ENCODE measurements at places on chromosomes 5 and 9. TPM values are rescaled to one million over a fixed set of nuclear protein-coding genes. Genes with fewer than 3 reads are reported as not detected.

ACER2 gene
- 1.6 TPM for total RNA-seq

ZNF883 gene
- 7.9 TPM for total RNA-seq

ACSL6 gene
- not detected for total RNA-seq

ARL14EPL gene
- total RNA-seq = not detected

ACTBL2 gene
- not detected for total RNA-seq

DOCK2 gene
- 3.1 TPM for total RNA-seq

C9orf78 gene
- total RNA-seq = 33.6 TPM

GDNF gene
- 1.2 TPM for total RNA-seq

TLX3 gene
- total RNA-seq = not detected

OR13C4 gene
- total RNA-seq = not detected

MED22 gene
- 21.5 TPM for total RNA-seq

CCDC192 gene
- not detected for total RNA-seq

COL5A1 gene
- total RNA-seq = 294 TPM

CTXN3 gene
- not detected for total RNA-seq

C5orf58 gene
- not detected for total RNA-seq

LCN12 gene
- total RNA-seq = not detected

PCDHB5 gene
- total RNA-seq = 0.29 TPM

C6 gene
- not detected for total RNA-seq

MYMK gene
- total RNA-seq = not detected

CNTFR gene
- 0.44 TPM for total RNA-seq

PCDHA7 gene
- 0.66 TPM for total RNA-seq
